Activated CD4-positive, alpha-beta T cell treated with anti-CD3 and anti-CD28 coated beads, Interleukin-2, amount 50 U/mL, for 48 hours (primary cell): ENCODE measurements at places on chromosomes 2 and 18.

DNA sequence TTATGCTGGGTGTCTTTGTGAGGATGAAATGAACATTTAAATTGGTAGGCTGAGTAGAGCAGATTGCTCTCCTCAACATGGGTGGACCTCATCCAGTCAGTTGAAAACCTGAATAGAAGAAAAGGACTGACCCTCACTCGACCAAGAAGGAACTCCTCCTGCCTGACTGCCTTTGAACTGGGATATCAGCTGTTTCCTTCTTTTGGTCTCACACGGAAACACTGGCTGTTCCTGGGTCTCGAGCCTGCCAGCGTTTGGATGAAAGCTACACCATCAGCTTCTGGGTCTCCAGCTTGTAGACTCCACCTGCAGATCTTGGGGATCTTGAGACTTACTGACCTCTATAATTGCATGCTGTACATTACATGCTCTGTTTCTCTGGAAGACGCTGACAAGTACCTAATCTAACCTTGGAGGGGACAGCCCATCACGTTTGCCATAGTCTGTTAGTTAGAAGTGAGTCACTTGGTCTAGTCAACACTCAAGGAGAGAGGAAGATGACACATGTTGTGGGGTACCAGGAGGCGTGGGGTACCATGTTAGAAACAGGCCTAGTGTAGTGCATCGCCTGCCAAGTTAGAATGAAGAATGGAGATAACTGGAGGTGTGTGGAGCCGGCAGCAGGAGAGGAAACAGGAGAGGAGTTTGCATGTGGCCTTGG is 267.0 kb downstream of the MREG start:
- peak; percentile 50 for DNase-seq

- no peak for DNase-seq
Measured at GRCh38 chr2:165698444-165698884, 95.6 kb downstream of the GALNT3 start.

GRCh38 chr2:190119923-190120590 is 57.5 kb upstream of the MSTN start:
- DNase-seq: no peak

DNA sequence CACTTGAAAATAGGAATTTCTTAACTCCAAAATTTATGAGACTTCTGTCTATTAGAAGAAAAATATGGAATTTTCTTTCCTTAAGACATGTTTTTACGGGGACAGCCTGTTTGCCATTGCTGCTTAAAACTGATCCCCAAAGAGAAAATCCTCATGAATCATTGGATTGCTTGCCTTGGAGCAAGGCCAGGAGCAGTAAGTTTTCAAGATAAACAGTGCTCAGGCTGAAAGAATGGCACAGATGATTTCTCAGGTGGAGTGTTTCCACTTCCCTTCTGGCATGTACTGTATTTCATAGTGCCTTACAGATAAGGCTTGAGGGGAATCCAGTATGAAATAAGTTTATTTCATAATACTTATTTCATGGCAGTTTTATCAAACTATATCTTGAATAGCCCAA is 74.3 kb upstream of the MMADHC start:
- no peak for DNase-seq

DNA sequence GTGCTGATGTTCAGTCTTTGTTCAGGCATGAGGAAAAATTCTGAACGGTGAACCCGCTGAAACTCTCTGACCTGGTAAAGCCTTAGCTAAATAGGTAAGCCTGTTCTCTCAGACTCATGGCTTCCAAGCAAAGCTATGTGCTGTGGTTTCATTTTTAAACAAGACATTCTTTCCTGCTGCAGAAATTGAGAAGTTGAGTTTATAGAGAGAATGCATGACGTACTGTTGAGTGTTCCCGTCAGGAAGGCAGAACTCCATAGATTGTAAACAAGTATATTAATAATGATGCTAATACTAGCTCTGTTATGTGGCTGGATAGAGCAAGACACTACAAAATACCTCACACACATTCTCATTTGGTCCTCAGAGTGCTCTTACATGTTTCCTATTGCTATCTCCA is 424.0 kb upstream of the CRIM1 start:
- DNase-seq: no peak
